ENCODE measurements at places on chromosomes 11 and 22. TPM values are rescaled to one million over a fixed set of nuclear protein-coding genes. Genes with fewer than 3 reads are reported as not detected.

The LRRC55 gene
- 26.8 TPM for total RNA-seq

The SLC37A2 gene
- 2.1 TPM for total RNA-seq

The IGLL5 gene
- total RNA-seq: not detected

The TNNT3 gene
- total RNA-seq: not detected

The CLCF1 gene
- not detected for total RNA-seq

The OR5AL1 gene
- total RNA-seq: not detected

The HTR3B gene
- total RNA-seq: 0.23 TPM

The F2 gene
- not detected for total RNA-seq

The DBX1 gene
- total RNA-seq: not detected

All from diencephalon (tissue), 1 donor.